Activated naive CD4-positive, alpha-beta T cell (primary cell): ENCODE measurements at places on chromosomes 11 and 22.

GRCh38 chr11:110147962-110148709, 54.9 kb downstream of the ZC3H12C start:
- no peak for DNase-seq

DNA sequence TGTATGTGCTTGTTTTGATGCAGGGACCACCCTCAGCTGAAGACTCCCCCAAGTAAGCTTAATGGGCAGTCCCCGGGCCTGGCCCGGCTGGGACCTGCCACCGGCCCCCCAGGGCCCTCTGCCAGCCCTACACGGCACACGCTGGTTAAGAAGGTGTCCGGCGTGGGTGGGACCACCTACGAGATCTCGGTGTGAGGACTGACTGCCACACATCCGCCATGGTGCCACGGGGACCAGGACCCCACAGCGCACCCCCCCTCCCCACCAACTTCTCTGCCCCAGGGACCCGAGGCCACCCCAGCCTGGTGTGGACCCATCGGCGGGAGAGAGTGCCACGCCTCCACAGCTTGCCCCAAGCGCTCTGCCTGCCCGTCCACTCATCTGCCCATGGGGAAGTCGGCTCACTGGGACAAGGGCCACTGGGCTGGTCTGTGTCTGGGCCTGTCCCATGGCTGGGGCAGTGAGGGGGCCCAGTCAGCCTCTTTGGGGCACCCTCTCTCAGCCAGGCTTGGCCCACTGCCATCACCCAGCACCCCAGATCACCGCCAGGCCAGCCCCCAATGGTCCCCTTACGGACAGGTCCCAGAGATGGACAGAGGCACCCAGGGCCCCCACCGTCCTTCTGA, 5.5 kb downstream of the CCDC188 start:
- DNase-seq: no peak

- DNase-seq: no peak
Measured at GRCh38 chr11:117220568-117220967, 11.3 kb downstream of the PCSK7 start.

DNA sequence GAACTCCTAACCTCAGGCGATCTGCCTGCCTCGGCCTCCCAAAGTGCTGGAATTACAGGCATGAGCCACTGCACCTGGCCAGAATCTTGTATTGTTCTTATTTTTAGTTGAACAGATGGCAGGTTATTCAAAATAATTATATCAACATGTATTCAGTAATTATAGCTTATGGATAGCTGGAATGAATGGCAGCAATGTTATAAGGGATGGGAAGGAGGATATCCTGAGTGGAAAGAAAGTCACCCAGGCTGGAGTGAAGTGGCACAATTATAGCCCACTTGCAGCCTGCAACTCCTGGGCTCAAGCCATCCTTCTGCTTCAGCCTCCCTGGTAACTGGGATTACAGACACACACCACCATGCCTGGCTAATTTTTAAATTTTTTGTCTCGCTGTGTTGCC, 88.1 kb downstream of the MED15 start:
- DNase-seq: no peak

- no peak for DNase-seq
Measured at GRCh38 chr11:45386972-45387371, 100.8 kb upstream of the SYT13 start.

GRCh38 chr11:78336877-78337553, 80.6 kb downstream of the GAB2 start:
- DNase-seq: no peak

DNA sequence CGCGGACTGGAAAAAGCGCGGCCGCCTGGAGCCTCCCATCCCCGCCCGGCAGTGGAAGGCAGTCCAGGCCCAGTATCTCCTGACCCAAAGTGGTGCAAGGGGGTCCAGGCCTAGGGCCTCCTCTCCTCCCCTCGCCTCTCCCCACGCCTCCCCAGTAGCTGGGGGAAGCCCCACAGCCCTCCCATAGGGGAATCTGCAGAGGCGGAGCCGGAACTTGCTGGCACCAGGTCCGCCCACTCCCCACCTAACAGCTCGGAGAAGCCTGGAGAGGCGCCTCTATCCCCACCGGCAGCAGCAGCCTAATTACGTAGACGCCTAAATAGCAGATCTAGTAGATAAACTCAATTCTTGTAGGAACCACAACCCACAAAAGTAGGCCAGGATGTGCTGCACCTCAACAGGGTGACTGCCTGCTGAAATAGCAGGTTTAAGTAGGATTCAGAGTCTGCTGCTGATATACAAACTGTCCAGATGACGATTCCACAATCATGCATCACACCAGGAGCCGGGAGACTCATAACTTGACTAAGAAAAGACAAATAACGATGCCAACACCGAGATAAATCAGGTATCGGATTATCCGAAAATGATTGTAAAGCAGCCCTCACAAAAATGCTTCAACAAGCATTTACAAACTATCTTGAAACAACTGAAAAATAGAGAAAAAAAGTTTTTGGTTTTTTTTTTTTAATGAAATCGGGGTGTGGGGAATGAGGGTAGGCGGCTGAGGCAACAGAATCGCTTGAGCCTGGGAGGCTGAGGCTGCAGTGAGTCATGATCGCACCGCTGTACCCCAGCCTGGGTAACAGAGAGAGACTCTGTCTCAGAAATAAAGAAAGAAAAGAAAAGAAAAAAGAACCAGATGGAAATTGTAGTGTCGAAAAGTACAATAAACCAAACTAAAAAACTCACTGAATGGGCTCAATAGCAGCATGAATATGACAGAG, 11.4 kb upstream of the BRD1 start:
- peak; percentile 72 for DNase-seq
